NCI-H187 treated with DMSO at 0.1 percent for 48 hours (cell line): ENCODE measurements at places on chromosomes 7 and 10.

GRCh38 chr10:125911990-125912389, 15.6 kb downstream of the FANK1 start:
- no peak for DNase-seq

DNA sequence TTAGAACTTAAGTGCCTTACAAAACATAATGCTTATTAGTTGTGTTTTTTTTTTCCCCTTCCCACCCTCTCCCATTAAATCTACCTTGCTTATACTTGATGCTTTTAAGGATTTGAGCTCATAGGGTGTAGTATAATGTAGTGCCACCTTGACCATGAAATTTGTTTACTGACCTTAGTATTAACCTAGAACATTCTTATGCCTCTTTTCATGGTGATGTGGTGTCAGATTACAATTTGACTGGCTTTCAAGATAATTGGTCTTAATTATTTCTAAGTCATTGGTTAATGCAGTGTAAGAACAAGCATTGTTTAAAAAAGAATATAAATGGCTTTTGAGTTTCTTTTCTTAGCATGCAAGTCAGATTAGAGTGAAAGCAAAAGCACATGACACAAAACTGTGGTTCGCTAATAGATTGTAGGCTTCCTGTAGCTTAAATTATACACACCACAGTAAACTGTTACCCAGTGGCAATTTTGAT, 61.8 kb downstream of the ADD3 start:
- no peak for DNase-seq

GRCh38 chr7:150946421-150947240, 31.5 kb downstream of the KCNH2 start:
- DNase-seq, result no peak

- no peak for DNase-seq
Measured at GRCh38 chr10:73965890-73966768, 31.8 kb upstream of the VCL start.

- DNase-seq, result no peak
Measured at GRCh38 chr7:29224726-29225125, 30.2 kb downstream of the CHN2 start.

DNA sequence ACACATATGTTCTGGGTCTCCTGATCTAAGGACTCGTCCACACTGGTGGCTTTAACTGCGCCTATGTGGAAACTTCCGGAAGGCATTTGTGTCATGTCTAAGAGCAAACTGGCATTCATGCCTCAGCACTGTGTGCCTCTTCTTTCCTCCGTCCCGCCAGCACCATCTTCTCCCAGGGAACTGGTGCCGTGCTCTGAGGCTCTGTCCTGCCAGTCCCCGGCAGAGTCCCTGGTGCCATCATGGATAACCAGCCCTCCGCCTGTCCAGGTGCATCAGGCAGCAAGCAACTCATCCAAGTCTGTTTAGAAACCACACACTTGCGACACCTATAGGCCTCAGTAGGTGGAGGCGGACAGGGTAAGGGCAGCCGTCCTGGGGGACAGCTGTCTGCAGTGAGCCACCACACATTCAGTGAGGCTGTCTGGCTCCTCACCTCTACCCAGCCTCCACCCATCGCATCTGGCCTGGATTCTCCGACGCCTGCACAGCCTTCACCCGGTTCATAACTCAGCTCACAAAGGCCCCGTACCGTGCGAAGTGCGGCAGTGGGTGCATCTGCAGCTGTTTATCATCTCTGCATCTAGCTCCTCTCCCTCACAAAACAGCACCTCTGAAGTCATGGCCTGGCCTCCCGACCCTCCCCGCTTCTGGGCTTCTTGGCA, 162.7 kb downstream of the DIP2C start:
- DNase-seq, result no peak

DNA sequence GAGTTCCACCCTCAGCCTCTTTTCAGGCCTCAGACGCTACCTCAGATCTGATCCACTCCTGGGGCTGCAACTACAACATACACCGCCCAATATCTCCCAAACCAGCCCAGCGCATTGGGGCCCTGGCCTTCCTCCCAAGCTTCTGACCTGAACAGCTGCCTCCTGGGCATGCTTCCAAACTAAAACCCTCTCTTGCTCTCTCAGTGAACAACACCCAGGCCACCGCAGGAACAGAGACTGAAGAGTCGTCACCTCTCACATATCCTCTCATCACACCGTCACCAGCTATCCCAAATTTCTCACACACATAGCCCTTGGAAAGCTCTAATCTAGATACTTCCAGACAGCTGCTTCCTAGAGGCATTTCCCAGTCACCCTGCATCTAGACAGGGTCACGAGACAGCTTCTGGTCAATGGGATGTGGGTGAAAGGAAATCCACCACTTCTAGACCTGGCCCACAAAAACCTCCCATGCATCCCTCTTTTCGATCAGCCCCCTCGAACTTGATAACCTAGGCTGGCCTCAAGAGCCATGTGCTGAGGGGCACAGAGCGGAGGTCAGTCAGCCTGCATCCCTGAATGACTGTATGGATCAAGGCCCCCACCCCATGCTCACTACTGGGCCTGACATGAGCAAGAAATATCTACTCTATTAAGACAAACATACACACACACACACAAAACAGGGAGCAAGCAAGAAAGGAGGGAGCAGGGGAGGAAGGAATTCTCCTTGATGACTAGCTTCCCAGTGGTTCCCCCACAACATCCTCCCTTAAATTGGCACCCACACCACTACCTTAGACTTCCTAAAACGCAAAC, 1.8 kb downstream of the PARP12 start:
- DNase-seq, result no peak

GRCh38 chr10:12348294-12348869, 965 bp upstream of the CAMK1D start:
- DNase-seq, result no peak

DNA sequence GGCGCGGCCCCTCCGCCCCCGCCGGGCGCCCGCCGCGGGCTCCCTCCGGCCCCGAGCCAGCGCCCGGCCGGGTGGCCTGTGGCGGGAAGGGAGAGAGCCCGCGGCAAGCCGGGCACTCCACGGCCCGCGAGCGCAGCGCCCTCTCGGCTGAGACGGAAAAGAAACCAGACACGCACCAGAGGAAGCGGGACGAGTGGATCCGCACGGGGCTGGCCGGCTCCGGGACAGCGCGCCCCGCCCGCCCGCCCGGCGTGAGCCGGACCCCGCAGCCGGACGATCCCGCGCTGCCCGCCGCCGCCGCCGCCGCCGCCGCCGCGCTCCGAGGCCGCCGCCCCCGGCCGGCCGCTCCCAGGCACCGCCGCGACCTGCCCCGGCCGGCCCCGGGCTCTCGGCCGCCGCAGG, 300 bp downstream of the ARHGAP21 start:
- DNase-seq, result no peak

DNA sequence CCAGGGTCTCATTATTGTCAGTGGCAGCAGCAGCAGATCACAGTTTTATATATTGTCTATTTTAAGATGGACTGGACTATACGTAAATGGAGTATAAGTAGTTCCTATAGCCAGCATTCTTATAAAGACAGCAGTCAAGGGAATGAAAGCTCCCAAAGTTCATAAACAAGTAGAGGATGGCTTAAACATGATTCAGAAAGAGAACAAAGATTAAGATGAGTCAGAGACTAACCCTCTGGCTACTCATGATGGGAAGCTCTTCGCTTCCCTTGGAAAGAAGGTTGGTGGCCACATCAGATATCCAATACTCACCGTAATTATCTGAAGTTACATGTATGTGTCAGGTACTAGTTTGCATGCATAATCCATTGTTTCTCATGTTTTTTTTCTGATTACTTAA, 277.0 kb downstream of the INHBA start:
- DNase-seq, result no peak

GRCh38 chr10:125002047-125002422, 60.1 kb downstream of the ZRANB1 start:
- DNase-seq, result no peak

DNA sequence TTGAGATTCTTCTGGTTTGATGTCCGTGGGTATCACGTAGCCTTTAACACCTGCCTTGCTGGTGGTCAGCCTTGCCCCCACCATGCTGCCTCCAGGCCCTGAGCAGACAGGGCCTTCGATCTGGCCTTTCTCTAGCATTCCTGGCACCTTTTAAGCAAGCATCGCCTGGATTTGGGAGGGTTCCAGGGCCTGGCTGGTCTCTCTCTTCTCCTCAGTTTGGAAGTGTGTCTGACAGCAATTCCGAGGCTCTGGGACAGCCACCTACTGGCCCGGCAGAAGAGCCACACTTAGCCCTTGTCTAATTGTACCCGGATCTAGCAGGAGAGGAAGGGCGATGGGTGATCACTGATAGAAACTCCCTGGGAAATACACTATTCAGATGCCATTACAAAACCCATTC, 441.3 kb upstream of the MKI67 start:
- no peak for DNase-seq

GRCh38 chr7:101669307-101669706, 40.2 kb upstream of the MYL10 start:
- DNase-seq, result no peak

- no peak for DNase-seq
Measured at GRCh38 chr10:111109501-111110242, 32.8 kb downstream of the ADRA2A start.

DNA sequence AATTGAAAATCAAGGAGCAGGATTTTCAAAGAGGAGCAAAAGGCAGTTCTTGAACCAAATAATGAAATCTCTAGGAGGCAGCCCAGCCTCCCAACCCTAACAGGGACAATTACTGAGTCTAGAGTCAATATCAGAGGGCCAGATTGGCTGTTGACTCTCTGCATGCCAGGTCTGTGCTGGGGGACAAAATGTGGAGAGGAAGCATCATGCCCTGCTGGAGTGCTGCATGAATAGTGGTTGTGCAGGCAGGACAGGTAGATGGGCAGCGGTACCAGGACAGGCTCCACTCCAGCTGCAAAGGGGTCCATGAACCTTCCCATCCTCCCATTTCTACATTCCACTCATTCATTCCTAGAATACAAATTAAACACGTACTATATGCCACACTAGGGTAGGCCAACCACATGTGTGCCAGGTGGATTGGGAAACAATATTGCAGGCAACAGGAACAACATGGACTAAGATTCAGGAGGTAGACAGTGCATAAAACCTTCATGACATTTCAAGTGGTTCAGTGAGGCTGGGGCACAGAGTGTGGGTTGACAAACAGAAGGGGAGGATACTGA, 30.4 kb upstream of the MAT1A start:
- no peak for DNase-seq

GRCh38 chr7:39702133-39702532, 78.8 kb downstream of the RALA start:
- DNase-seq, result no peak

- no peak for DNase-seq
Measured at GRCh38 chr10:61973906-61974305, 72.4 kb downstream of the ARID5B start.

DNA sequence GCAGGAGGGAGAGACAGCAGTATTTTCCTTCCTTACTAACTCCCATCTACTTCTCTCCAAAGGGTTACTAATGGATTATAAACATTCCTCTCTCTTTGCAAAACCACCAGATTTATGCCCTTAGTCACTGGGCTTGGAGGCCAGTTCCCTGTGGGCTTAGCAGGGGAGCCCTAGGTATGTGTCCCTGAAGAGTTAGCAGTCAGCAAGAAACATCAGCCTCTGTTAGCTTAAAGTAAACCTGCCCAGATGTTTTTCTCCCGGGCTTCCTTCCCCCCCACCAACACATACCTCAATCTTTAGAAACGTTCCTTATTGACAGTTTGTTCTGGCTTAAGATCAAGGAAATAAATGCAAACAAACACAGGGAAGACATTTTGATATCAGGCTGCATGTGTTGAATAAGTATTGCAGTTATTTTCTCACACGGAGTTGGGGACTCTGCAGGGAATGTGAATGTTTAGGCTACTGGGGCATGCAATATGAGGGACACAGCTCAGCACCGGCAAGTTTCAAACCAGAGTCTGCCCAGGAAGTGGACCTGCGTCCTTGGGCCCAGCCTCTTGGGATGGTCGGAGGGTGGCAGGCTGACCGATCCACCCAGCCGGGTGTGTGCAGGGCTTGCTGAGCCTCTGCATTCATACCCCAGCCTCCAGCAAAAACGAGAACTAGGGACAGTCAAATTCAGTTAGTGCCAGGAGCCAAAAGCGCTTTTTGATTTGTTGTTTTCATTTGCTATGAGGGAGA, 252.0 kb upstream of the GRB10 start:
- no peak for DNase-seq

DNA sequence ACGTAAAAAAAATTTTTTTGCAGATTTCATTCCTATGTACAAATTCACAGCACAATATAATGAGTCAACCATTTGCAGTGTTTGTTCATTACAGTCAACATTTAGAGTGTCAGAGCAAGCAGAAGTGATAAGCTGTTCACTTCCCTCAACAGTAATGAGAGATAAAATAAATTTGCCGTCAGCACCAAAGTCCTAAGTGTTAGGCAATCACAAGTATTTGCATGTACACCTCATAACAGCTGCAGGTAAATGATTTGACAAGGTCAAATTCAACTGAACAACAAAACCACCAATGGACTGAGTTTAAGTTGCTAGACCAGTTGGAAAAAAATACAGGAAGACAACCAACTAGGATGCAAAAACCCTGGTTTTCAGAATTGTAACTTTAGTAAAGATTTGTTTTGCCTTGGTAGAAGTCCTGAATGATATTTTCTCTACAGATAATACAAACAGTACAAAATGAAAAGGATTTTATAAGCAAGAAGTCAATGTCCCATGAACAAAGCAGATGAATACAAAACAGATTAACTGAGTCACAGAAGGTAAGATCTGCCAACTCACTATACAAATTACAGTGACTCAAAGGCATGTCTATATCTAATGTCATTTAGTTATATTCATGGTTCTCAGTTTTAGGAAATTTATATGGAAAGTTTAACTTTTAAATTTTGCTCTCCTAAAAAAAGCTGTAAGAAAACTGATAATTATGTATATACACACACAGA, 10.4 kb downstream of the RAPGEF5 start:
- DNase-seq, result no peak

GRCh38 chr10:61329854-61330253, 123.3 kb downstream of the TMEM26 start:
- DNase-seq, result no peak

DNA sequence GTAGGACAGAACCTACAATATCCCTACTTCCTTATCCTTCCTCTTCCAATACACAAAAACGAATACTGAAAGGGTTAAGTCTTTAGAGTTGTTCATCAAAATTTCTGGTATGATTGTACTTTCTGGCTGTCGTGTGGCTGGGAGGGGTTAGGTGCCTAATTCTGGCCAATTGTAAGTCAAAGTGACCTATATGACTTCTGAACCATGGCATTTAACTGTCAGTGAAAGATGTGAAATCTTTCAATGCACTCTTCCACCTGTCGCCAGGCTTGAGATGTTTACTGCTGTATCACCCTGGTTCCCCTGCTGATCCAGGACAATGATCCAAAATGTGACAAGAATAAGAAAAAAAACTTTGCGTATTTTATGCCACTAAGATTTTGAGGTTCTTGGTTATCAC, 20.8 kb downstream of the EPC1 start:
- DNase-seq, result no peak

DNA sequence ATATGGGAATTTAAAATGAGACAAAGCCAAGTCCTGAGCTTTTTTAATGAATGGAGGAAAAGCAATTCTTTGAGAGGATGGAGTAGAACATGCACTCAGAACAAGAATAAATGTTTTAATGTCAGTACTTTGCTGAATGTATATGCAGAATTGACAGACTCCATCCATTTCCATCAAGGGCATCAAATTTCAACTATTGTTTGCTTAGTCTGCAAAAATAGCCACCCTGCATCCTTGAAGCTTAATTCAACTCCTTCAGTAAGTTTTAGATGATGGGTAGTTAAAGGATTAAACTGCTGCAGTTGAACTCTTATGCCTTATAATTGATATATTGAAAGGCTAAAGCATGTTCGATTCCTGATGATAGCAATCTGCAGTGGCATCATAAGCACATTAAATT, 99.7 kb upstream of the IFRD1 start:
- DNase-seq, result no peak

- no peak for DNase-seq
Measured at GRCh38 chr10:73926152-73926764, 15.3 kb downstream of the PLAU start.
